ENCODE measurements at places on chromosomes 6 and 20. TPM values are rescaled to one million over a fixed set of nuclear protein-coding genes. Genes with fewer than 3 reads are reported as not detected.

GRCh38 chr6:24357336-24358218 is at the start of gene DCDC2:
Gene DCDC2, minus strand, starts transcription at chr6:24358059. Its CDS starts 309 bp downstream, at chr6:24357750.
- peak; percentile 82 for DNase-seq

- DNase-seq: no peak
These were observed 232.5 kb downstream of the RFPL4B start for GRCh38 chr6:112579601-112580000.

DNA sequence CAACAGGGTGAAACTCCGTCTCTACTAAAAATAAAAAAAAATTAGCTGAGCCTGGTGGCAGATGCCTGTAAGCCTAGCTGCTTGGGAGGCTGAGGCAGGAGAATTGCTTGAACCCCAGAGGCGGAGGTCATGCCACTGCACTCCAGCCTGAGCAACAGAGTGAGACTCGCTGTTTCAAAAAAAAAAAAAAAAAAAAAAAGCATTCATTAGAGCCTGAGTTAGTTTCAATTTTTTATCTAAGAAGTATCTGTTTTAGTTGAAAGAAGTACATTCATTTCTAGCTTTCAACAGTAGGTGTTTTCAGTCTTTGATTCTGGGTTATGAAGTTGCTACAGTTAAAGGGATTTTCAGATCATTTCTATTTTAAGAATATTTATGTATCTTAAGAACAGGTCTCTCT is 42.2 kb downstream of the ZNF292 start:
- no peak for DNase-seq

DNA sequence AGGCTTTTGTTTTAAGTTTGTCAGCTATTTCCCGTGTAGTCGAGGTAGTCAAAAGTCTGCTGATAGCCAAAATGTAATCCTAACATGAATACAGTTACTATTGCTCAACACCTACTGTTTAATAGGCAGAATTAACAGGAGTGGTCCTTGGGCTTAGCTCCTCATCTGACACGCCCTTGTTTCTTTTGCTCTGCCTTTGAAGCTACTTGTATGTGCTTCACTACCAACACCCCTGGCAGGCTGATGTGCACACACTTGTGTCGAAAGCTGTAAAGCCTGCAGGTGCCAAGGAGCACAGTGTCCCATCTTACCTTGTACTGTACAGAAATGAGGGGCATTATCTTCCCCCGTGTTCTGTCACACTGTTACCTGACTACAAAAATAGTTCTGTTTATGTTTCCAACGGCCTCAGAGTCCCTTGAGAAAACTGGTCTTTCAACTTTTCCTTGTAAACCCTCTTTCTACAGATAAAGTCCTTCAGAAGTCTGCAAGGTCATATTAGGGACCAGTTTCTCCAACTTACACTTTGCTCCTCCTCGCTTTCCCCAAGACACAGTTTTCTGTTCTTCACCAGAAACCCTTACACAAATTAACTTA is 9.3 kb downstream of the SDHAF4 start:
- peak; percentile 6 for DNase-seq

DNA sequence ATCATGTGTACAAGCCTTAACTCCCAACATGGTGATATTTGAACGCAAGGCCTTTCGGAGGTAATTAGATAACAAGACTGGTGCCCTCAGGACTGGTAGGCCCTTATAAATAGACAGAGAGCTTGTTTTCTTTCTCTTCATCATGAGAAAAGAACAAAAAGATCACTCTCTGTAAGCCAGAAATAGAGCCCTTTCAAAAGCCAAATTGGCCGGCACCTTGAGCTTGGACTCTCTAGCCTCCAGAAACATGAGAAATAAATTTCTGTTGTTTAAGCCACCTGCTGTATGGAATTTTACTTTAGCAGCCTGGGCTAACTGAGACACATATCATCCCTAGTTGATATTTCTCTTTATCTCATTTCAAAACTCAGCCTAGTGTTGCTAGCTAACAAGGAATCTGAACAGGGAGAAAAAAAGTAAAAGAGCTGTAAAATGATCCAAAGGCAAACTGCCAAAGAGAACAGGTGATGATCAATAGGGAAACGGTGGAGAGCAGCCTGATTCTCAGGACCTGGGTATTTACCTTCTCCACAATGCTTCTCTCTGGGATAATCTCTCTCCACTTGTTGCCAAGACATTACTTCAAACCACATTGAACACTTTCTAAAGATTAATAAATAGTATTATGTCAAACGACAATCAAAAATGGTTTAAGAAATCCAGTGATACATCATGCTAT is 6.1 kb downstream of the COL21A1 start:
- no peak for DNase-seq

- DNase-seq: no peak
These were observed 82.7 kb downstream of the PSMG4 start for GRCh38 chr6:3341467-3341866.

GRM1 gene
- polyA plus RNA-seq: not detected

AVP gene
- not detected for polyA plus RNA-seq

RALGAPB gene
- 5.4 TPM for polyA plus RNA-seq

Measured in stomach (tissue), 19 donors.